GM04503 (cell line): ENCODE measurements at places on chromosomes 2 and 18.
A peak's percentile ranks its signal among the peaks of the same experiment; 100 is the strongest.

DNA sequence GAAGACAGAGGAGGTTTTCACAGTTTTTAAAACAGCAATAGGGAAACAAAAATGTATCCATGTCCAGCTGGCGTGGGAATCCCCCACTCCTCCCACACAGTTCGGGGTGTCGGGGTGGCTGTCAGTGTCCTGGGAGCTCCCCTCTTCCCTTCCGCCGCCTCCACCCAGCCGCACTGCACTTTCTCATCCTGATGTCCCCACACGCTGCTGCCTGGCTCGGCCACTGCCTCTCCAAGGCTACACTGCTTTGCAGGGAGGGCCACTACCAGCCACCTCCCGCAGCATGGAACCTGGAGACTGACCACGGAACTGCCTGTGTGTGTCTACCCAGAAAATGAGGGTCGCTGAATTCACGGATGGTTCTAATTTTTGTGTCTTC is 138.7 kb upstream of the CTDP1 start:
- no peak for DNase-seq

- DNase-seq, result no peak
These were observed 70.1 kb upstream of the ASB18 start for GRCh38 chr2:236334122-236334876.

- no peak for DNase-seq
These were observed 9.0 kb upstream of the MRPL19 start for GRCh38 chr2:75637568-75637967.

GRCh38 chr2:201148434-201148990 is 32.5 kb downstream of the CFLAR start:
- no peak for DNase-seq

DNA sequence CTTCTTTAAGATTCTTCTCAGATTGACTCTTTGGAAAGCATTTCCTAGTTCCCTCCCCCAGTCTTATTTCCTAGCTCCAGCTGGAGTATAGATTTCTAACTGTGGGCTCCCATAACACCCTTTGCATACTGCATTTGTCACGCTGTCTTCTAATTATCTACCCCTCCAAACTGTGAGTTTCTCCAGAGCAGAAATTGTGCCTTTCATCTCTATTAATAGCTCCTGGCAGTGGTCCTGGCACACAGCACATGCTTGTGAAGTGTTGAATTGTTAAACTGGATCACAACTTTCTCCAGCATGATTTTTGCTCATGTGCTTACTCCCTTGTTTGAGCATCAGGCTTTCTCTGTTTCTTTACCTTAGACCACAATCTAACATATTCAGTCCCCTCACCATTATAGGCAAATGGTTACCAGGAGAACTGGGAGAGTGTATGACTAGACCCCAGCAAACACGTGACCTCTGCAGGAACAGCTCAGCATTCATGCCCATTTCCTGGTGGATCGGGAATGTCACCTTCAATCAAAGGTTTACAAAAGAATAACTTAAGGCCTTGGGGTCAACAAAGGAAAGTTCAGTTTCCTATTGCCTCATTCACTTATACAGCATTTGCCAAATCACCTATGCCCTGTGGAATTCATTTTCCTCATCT is 175.7 kb upstream of the TANK start:
- DNase-seq, result no peak

DNA sequence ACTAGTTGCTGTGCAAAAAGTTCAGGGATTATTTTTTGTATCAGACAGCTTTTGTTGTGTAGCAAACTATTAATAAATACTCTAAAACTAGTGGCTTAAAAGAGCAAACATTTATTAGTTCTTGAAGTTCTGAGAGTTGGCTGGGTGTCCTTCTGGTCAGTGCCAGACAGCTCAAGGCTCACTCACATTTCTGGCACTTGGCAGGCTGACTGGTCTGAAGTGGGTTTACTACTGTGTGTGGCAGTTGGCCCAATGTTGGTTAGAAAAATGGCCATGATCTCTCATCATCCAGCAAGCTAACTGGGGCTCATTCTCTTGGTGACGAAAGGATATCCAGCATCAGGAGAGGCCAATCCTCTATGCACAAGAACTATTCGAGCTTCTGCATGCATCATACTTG is 71.4 kb upstream of the ZNF385B start:
- no peak for DNase-seq

- no peak for DNase-seq
These were observed 1149.3 kb upstream of the CDH2 start for GRCh38 chr18:29326214-29326613.

DNA sequence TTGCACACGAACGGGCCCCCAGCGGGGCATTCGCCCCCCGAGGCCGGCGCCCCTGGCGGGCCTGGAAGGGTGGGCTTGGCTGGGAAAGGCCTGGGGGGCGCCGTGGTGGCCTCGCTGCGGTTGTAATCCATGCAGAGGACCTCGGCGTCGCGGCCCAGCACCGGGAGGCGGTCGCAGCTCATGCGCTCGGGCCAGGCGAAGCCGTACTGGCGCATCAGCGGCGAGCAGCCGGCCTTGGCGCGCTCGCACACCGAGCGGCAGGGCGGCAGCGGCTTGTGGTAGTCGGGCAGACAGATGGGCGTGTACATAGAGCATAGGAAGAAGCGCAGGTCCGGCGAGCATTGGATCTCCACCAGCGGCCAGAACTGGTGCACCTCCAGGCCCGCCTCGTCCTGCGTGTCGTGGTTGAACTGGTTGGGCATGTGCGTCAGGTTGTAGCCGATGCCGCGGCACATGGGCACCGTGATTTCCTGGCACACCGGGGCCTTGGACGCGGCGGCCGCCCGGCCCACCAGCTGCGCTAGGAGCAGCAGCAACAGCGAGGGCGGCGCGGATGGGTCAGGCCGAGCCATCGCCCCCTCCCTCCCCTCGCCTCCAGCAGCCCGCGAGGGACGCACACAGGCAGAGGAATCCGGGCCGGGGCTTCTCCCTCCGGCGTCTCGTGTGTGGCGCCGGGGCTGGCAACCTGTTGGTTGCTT is 1.4 kb downstream of the FZD5 start:
- no peak for DNase-seq

DNA sequence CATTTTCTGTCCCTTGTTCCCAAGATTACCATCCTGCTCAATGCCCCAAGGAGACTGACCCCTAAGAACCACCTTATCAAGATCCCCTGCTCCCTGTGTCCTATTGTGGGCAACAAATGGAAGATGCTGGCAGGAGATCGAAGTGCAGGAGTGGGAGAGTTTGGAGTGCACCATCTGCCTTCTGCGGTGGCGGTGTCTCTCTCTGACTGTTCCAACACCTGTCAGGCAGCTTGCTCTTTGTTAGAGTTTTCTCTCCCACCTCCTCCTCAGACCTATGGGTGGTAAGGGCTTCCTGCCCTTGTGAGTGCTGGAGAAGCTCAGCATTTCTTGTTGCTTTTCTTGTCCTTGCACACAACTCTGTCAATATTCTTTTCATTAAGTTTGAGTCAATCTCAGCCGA is 64.1 kb upstream of the SPHKAP start:
- DNase-seq, result no peak

GRCh38 chr2:218805627-218806026 is 23.7 kb downstream of the CYP27A1 start:
- DNase-seq, result no peak

- no peak for DNase-seq
These were observed 31.8 kb upstream of the RIOK3 start for GRCh38 chr18:23421277-23421676.

DNA sequence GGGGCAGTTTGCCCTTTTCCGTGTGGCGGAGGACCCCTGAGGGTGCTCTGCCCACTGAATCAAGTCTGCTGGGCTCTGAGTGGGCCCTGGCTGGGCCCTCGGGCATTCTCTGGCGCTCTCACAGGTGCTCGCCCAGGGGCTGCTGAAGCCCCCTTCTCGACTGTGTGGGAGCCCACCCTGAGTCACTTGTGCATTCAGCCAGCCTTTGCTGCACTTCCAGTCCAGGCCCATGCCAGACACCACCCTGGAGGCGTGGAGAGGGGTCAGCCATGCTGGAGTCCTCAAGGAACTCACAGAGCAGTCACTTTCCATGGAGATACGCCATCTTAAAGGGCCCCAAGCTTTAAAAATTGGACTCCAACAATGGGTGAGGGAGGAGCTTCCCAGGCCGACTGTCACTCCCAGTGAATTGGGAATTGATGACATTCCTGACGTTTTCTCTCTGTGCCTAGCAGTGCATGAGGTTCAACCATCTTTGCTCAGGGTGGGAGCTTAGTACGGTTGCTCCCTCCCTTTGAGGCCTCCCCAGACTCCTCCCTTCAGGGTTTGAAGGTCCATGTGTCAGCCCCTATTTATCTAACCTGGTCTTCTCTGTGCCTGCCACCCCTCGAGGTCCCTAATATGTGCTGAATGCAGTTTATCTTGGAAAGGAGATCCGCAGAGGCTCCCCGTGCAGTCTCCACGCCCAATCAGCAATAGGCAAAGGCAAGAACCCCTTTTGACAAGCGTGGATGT is 71.8 kb upstream of the HS6ST1 start:
- DNase-seq, result no peak

GRCh38 chr18:11802586-11802985 is 48.6 kb upstream of the CHMP1B start:
- DNase-seq, result no peak

DNA sequence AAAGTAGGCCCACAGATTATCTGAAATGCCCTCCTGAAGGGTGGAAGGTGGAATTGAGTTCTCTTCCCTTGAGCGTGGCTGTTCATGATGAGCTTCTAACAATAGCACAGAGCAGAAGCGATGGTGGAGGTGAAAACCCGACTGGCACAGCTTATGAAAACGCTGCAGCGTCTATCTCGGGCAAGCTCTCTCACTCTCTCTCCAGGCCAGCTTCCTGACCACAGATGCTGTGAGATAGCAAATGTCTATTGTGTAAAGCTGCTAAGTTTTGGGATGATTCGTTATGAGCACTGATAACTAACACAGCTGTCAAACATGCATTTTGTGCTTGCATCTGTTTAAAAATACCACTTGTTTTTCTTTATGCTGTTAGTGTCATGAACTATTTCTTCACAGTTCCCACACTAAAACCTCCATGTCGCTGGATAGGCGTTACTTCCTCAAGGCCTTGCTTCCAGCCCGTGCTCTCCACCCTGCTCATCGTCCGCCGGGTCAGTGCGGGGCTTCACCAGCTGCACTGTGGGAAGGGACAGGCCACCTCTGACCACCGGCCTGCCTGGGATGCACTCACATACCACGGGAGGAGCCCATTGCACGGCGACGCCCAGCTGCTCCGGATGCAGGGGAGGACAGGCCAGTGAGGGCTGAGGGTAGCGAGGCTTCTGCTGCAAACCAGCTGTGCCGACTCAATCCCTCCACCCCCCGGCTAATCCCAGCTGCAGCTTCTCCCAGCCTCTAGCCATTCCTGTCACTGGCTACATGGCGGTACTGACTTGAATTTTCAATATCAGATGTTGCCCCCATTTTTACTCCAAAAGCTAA is 60.0 kb upstream of the OTOS start:
- no peak for DNase-seq

- no peak for DNase-seq
These were observed 50.8 kb downstream of the NRP2 start for GRCh38 chr2:205733082-205733481.

DNA sequence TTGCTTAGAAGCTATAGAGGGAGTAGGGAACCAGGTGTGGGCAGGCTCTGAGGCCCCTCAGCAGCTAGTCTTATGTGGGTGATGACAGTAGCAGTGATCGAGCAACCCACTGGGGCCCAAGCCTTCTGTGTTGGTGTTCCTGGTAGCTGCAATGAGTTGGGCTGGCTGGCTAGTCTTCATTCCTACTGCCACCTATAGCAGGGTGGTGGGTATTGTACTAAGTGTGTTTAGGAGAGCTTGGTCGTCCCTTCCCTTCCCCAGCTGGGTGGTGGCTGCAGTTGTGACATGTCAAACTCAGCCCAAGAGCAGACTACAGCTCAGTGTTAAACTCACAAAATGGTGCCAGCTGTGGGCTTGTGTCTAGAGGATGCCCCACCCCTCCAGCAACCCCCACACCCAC is 486.1 kb upstream of the UBE2E3 start:
- DNase-seq, result no peak

DNA sequence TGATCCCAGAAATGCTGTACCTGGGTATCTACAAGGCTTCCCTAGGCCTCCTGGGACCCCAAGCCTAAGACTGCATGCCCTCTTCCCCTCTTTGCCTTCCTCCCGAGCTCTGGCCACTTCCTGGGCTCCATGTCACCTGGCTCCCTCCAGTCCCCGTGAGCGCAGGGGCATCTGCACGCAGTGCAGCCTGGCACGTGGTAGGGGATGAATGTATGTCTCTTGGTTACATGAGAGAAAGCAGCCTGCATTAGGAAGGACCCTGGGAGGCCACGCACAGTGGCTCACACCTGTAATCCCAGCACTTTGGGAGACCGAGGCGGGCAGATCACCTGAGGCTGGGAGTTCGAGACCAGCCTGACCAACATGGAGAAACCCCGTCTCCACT is 15.8 kb downstream of the PASK start:
- no peak for DNase-seq

- no peak for DNase-seq
These were observed 163.8 kb upstream of the MYCN start for GRCh38 chr2:15776629-15776919.

DNA sequence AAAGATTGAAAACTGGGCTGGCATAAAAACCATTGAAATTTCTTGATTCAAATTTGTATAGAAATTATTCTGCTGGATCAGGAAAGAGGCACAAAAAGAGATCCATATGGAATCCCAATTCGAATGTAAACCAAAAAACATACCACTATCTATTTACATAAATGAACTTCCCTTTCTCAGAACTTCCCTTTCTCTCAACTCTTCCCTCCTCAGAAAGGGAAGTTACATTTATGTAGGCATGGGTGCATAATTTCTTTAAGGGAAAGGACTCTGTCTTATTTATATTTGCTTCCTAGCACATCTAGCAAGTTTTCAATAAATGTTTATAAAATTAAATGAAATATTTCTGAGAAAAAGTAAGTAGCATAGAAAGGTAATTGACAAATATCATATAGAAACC is 398.1 kb upstream of the ATP5MC3 start:
- no peak for DNase-seq

GRCh38 chr2:141522702-141523101 is 608.1 kb downstream of the LRP1B start:
- no peak for DNase-seq

- no peak for DNase-seq
These were observed 190.1 kb upstream of the SP5 start for GRCh38 chr2:170524828-170525565.

DNA sequence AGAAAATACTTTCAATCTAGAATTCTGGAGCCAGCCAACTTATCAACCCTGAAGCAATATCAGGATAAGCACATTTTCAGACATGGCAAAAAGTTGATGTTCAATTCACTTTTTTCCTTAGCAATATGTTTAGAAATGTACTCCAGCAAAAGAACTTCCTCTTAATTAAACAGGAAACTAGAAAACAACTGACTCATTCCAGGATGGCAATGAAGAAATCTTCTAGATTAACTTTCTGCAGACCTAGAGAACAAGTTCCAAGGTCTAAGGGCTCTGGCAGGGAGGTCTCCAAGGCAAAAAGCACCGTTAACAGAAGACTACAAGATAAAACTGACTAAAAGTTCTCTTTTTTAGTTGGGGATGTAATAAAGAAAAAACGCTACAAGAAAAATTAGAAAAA is 69.2 kb upstream of the VWC2L start:
- no peak for DNase-seq

GRCh38 chr2:72539071-72539552 is 286.7 kb downstream of the EXOC6B start:
- DNase-seq, result peak; percentile 49
